Tibial artery (tissue), 4 donors: ENCODE measurements at places on chromosomes 11 and 22.

DNA sequence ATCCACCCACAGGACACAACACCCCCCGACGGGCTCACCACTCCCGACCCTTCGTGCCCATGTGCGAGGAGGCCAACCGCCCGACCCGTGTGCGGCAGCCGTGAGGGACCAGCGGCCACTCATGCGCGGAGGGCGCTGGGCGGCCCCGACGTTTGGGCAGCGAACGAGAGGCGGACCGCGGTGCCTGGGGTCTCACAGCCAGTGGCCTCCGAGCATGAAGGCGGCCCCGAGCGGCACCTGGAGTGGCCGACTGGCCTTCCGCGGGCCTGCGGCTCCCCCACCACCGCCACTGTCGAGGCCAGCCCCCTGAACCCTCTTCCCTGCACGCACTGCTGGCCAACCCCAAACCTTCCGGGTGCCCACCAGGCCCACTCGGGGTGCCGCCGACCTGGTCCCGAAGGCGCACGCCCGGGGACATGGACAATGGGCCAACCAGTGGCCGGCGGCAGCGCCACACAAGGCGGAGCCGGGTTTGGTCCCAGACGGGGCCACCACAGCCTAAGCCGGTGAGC, 4274.9 kb upstream of the OR11H1 start:
- DNase-seq: no peak

GRCh38 chr11:40797981-40798380, 661.5 kb downstream of the LRRC4C start:
- no peak for DNase-seq

- DNase-seq: no peak
These were observed 51.4 kb downstream of the CDON start for GRCh38 chr11:126011265-126011664.

DNA sequence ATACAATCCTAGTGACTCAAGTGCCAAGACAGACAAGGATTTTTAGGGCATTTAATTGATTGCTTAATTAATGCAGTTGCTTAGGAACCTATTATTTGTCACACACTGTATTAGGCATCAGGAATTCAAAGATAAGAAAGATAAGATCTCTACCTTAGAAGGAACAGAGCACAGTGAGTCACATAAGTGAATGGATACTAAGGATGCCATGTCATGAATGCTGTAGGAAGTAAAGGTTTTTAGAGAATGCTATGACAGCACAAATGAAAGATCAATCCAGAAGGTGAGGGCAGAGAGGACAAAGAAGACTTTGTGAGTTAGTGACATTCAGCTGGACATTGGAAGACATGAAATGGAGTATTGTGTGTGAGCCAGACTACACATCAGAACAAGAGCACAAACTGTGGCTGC, 147.9 kb upstream of the DDI1 start:
- DNase-seq: no peak

GRCh38 chr11:86577644-86578636, 94.5 kb downstream of the ME3 start:
- peak; percentile 81 for DNase-seq

- no peak for DNase-seq
These were observed 218.2 kb upstream of the CCDC179 start for GRCh38 chr11:23078289-23078971.

DNA sequence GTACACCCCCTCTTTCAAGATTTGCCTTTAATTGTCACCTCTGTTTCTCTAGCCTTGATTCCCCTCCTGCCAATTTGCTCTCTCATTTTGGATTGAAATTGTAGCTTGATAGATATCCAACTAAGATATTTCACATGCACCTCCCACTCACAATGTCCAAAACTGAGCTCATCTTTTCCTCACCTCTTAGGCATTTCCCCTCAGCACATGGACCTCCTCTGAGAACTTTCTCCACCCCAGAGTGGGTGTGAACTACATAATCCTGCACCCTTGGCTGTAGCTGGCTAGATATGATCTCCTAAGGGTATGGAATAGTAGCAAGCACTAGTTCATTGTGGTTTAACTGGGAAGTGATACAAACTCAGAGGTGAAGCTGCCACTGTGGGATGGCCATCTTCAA, 91.5 kb upstream of the SESN3 start:
- no peak for DNase-seq

GRCh38 chr11:79937676-79938334, 497.0 kb upstream of the TENM4 start:
- DNase-seq: no peak

DNA sequence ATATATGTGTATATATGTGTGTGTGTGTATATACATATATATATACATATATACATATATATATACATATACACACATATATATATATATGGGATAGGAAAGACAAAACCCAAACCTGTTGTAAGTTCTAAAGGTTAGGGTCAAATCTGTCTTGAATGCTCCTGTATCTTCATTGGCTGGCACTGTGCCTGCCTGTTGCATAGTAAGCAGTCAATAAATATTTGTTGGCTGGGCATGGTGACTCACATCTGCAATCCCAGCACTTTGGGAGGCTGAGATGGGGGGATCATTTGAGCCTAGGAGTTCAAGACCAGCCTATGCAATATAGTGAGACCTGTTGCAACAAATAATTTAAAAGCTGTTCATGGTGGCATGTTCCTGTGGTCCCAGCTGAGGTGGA, 205.4 kb downstream of the DBX1 start:
- no peak for DNase-seq

DNA sequence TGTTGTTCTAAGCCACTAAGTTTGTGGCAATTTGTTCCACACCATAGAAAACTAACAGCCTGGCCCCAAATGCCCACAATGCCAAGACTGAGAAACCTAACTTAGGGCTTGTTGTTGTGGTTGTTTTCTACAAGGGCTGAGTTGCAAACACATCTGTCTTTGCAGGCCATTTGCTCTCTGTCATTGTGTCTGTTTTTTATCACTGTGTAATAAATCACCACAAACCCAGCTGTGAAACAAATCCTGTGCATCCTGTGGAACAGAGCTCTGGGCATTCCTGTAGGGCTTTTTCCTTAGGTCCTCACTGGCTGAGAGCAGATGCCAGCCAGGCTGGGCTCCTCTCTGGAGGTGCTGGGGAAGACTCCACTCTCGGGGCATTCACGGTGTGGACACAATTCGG, 15.7 kb upstream of the SYT8 start:
- no peak for DNase-seq

DNA sequence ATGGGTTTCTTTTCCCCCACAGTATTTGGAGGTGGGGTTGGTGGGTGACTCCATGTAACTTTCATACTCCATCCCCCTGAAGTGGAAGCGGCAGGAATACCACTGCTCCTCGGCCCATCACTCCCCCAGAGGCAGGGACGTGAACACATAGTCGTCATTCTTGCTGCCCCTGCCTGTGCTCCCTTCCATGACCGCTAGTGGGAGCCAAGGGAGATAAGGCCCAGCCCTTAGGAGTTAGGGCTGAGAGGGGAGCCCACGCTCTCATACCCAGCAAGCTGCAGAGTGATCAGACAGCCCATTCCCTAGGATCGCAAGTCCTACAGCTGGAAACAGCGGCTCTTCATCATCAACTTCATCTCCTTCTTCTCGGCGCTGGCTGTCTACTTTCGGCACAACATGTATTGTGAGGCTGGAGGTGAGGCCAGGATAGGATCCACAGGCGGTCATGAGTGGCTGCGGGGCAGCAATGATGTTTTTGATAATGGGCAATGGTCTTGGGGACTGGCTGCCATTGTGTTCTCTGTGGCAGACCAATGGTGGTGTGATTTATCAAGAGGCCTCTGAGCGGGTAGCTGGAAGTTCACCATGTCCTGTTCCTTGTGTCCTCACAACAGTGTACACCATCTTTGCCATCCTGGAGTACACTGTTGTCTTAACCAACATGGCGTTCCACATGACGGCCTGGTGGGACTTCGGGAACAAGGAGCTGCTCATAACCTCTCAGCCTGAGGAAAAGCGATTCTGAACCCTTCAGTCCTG, 15.9 kb downstream of the RHOG start:
- DNase-seq: peak; percentile 52

GRCh38 chr11:1994121-1994520, 3.5 kb downstream of the H19 start:
- DNase-seq: no peak

- DNase-seq: no peak
These were observed 12.8 kb upstream of the FBXO3 start for GRCh38 chr11:33787076-33787475.

- no peak for DNase-seq
These were observed 29.8 kb downstream of the SIK3 start for GRCh38 chr11:117068303-117068860.

DNA sequence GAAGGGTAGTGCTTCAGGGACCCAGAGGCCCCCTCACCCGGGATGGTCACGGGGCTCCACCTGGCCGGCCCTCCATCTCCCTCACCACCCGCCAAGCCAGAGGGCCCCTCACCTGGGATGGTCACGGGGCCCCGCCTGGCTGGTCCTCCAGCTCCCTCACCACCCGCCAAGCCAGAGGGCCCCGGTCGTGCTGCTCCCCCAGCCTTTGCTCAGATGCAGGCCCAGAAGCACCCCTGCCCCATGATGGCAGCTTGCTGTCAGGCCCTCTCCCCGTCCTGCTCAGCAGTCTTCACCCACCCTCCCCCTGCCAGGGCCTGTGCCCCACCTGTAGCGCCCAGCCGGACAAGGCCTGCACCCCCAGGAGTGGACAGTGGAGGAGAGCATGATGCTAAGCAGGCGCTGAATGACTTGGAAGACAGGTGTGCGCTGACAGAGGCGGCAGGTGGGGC, 7.3 kb downstream of the DENND6B start:
- no peak for DNase-seq

GRCh38 chr11:116778556-116778955, 5.8 kb upstream of the BUD13 start:
- DNase-seq: no peak
